ENCODE measurements at places on chromosomes 5 and 9.

- DNase-seq = peak; percentile 45
Observed at GRCh38 chr9:136172412-136173079, 32.4 kb downstream of the LHX3 start.

DNA sequence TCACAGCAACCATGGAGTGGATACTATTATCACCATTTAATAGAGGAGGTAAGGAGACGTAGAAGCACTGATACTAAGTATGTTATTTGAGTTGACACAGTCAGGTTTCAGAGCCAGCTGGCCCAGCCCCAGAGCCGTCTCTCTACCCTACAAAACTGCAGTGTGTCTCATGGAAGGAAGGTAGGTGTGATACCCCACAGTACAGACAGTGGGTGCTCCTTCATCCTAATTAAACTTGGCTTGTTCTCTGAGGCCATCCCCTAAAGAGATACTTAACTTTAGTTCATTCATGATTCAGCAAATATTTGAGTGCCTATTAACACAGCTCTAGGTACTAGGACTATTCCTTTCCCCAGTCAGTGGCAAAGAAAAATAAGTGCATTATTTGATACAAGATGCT is 22.6 kb downstream of the PIP5K1B start:
- DNase-seq = no peak

DNA sequence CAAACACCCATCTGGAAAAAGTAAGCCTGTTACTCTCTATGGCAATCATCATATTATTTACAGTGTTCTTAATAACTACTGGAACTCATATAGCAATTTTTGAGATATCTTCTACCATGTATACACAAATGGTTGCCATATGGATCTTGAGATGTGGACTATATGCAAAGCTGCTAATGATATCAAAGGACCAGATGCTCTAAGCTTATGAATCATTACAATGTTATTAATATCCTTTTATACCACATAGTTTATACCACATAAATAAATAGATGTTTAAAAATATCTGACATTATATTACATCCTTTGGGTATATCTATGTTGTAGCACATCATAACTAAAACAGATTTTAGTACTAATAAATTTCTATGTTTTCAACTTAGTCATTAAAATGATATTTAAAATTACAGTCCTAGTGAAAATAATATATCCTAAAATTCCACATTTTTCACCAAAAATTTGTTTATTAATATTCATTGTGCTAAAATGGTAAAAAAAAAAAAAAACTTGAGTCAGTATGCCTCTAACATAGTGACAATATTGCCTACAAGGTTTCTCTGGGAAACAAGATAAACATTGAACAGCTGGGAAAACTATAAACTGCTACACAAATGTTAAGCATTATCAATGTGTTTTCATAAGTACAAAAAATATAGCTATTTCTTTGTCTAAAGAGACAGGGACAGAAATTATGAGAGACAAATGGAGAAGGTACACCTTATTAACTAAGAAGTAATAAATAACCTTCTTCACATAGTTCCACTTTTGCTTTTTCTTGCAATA is 85.5 kb downstream of the DTWD2 start:
- DNase-seq = no peak

DNA sequence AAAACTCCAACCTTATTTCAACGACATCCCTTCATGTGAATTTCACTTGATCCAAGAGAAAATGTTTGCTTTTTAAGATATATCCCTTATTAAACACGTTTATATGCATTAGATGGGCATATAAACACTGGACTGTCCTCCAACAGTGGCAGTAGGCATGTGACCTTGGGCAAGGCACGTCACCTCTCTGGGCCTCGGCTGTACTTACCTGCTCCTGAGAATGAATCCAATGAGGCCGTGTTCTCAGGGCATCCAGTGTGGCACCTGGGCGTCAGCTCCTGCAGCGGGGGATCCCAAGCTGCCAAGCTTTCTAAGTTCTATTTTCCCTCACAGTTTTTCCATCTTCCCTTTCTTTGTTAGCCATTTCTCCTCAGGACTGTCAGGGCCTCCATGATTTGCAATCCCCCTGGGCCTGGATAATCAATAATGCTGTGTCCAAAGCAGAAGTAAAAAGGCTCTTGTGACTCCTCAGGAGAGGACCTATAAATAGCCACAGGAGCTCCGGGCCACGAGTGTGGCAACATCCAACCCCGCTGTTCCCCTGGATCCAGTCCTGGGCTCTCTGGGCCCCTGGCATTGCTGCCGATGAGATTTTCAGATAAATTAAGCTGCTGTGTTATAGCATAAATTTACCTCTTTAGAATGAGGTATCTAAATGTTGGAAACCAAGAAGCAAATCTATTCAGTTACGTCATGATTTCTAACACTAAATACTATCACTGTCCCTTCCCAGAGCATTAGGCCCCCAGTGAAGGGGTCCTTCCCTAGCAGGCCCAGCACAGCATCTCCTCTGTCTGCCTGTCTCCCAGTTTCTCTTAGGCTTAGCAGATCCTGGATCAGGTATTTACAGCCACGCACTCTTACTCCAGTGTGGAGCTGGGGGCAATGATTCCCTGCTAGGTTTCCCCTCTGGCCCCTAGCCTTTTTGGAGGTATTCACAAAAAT is 76.8 kb downstream of the PTPN3 start:
- DNase-seq = no peak

DNA sequence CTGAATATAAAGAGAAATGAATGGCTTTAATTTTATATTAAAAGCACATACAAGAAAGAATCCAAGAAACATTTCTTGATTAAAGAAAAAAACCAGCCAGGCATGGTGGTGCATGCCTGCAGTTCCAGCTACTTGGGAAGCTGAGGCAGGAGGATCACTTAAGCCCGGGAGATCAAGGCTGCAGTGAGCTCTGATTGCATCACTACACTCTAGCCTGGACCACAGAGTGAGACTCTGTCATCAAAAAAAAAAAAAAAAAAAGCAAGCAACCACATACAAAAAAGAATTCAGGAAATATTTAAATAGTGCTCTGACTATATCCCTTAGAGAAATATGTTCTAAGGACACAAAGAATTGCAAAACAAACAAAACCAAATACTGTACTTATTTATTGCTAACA is 2.5 kb upstream of the PLAC8L1 start:
- no peak for DNase-seq

DNA sequence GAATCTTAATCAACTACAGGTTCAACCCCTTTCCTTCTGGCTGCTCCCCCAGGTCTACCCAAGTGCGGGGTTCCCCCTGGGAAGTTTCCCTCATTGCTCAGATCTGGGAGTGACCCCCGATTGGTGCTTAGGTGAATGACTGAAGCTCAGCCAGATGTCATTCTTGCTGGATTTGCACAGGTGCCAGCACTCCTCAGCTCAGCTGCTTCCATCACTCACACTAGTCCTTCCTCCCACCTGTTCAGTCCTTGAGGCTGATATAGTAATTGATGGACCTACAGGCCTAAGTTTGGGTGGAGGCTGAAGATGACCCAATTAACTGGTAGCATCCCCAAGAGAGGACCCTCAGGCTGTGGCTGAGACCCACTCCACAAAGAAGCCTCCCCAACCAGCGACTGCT is 32.9 kb downstream of the PRLR start:
- no peak for DNase-seq

DNA sequence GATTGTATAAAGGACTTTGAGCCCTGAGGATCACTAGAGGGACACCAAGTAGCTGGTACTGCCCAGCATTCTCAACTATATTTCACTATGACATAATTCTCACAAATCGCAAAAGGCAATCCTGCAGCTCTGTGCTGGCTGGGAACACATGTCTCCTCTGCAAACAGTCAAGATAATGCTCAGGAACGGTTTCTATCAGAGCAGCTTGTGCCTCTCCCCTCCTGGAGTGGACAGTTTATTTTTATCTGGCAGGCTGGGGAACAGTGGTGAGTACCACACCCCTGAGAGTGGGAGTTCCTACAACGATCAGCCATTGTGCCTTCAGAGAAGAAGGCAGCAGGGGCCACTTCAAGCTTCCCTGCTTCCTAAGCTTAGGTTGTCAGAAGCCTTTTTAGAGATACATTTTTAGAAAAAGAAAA is 65.8 kb downstream of the ERAP1 start:
- no peak for DNase-seq

DNA sequence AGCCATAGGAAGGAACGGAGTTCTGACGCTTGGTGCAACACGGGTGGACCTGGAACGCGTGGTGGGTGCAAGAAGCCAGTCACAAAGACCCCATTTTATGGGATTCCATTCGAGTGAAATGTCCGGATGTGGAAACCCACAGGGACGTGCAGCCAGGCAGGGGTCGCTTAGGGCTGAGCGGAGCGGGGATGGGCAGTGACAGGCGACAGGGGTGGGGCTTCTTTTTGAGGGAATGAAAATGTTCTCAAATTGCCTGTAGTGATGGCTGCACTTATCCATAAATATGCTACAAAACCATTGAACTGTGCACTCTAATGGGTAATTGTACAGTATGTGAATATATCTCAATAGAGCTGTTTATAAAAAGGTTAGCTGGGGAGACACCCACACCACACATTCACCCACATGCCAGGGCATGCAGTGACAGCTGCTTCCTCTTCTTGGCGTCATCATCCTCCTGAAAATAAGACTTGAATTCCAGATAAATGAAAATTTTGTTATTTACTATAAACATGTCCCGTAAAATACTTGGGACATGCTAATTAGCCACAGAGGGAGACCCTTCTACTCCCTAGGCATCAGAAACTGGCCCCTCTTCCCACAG is 71.3 kb upstream of the OLFM1 start:
- no peak for DNase-seq
